ENCODE measurements at places on chromosomes 5 and 9. TPM values are rescaled to one million over a fixed set of nuclear protein-coding genes. Genes with fewer than 3 reads are reported as not detected.

Gene PCDHB5
- total RNA-seq, result 3.3 TPM

Gene TLX3
- total RNA-seq, result not detected

Gene SHOC1
- not detected for total RNA-seq

Gene ACSL6
- under 0.01 TPM for total RNA-seq

Gene PCDHGA9
- total RNA-seq, result 3.8 TPM

Gene AFAP1L1
- total RNA-seq, result 1.9 TPM

Gene UNC5A
- not detected for total RNA-seq

Gene BRD3OS
- 13.1 TPM for total RNA-seq

Gene POU5F2
- total RNA-seq, result 0.43 TPM

Gene PRSS3
- total RNA-seq, result 47.3 TPM

Gene POC5
- total RNA-seq, result 5.0 TPM

Gene GABRB2
- not detected for total RNA-seq

Gene ECPAS
- total RNA-seq, result 96.8 TPM

Gene DDX4
- not detected for total RNA-seq

Gene RGMB
- 14.7 TPM for total RNA-seq

Gene GRIA1
- 0.16 TPM for total RNA-seq

All from bronchial smooth muscle cell (primary cell).